DMS153 (cell line): ENCODE measurements at places on chromosomes 7 and 10.
A peak's percentile ranks its signal among the peaks of the same experiment; 100 is the strongest.

DNA sequence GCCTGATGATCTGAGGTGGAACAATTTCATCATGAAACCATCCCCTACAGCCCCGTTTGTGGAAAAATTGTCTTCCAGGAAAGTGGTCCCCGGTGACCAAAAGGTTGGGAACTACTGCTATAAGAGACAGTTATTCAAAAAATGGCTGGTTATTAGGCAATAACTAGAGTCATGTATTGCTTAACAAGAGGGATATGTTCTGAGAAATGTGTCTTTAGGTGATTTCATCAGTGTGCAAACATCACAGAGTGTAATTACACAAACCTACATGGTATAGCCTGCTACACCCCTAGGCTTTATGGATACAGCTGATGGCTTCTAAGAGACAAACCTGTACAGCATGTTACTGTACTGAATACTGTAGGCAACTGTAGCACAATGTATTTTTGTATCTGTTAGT lies 71.3 kb upstream of the CSTF2T start:
- DNase-seq: no peak

- no peak for DNase-seq
These were observed 23.6 kb upstream of the PWWP2B start for GRCh38 chr10:132373241-132373955.

DNA sequence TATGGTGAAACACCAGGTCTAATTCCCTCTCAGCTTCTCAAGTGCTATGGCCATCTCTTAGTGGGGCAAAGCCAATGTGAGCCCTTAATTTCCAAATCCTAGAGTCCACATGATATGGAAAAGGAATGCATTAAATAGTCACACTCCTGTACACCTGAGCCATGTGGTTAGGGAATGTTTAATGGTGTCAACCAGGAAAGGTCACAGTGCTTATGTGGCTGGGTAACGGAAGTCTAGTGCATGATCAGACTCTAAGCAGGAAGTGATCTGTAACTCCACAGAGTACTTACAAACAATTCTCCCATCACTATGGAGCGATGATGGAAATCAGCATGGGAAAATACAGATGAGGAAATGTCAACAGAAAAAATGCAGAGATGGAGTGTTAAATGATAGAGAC lies 148.8 kb downstream of the MAGI2 start:
- peak; percentile 51 for DNase-seq

DNA sequence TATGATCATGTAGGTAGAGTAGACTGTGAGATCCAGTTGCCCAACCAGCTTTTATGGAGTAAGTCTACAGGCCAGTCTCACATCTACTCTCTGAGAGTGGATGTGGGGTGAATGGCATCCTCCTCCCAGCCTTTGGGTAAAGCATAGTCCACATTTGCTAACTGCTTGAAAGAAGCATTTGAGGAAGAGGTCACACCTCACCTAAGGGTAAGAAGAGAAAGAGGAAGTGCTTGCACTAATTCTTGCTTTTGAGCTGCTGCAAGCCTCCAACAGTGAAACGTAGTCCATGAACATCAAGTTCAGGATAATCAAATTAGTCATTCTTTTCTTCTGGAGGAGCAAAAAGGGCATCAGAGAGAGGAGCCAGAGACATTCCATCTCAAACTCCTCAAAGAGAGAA lies 93.9 kb upstream of the AGR3 start:
- DNase-seq: no peak

- no peak for DNase-seq
These were observed 14.4 kb upstream of the ITGB1 start for GRCh38 chr10:32972460-32972859.

GRCh38 chr7:20742913-20743312 lies 43.8 kb downstream of the SP8 start:
- DNase-seq: no peak

GRCh38 chr10:78335371-78335690 lies 301.7 kb downstream of the RPS24 start:
- DNase-seq: no peak

DNA sequence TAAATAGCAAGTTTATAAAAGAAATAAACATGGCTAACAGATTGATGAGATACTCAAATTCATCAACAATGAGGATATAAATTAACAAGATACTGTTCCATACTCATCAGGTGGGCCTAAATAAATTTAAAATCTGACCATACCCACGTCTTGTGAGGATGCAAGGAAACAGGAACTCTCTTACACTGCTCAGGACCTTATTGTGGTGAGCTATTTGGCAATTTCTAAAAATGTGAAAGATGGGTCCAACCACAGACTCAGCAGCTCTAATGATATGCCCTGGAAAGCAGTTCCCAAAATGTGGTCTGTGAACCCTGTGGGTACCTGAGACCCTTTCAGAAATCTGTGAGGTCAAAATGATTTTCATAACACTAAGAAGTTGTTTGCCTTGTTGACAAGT lies 21.5 kb downstream of the RPP38 start:
- DNase-seq: no peak

DNA sequence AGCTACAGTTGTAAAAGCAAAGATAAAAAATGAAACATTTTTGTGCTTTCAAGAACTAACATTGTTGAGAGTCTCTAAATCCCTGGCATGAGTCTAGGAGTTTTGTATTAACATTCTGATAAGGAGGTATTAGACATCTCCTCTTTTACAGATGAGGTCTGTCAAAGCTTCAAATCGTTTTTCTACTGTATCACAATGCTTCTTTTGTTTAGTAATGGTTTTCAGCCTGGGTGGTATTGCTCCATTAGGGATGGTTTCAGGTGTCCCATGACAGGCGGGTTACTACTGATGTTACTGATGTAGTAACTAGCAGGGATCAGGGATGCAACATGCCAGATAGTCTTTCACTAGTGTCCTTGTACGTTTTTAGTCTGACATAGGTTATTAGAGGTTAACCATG lies 27.4 kb downstream of the STAM start:
- no peak for DNase-seq

GRCh38 chr10:33381451-33382215 lies 47.2 kb upstream of the NRP1 start:
- DNase-seq: no peak
